ENCODE measurements at places on chromosomes 7 and 10.
A peak's percentile ranks its signal among the peaks of the same experiment; 100 is the strongest.

- no peak for DNase-seq
Observed at GRCh38 chr7:96287132-96287531, 34.8 kb downstream of the SLC25A13 start.

GRCh38 chr10:121539786-121540185 is 58.5 kb downstream of the FGFR2 start:
- DNase-seq: no peak

DNA sequence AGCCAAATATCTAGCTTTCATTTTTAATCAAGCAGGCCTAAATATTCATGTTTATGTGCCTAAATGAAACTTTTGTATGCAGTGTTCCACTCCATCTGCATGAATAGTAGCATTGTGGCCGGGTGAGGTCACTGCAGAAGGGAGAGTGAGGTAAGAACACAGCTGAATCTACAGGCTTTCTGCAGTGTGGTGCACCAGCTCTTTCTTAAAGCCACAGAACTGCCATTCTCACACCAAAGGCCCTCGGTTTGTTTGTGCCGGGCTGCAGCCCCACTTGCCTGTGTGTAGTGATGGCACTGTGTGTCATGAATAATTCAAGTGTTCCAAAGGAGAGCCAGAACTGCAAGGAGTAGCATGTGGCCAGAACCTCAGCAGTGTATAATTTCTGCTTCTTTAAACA is 204.1 kb downstream of the TRIL start:
- DNase-seq: no peak

- DNase-seq: no peak
Observed at GRCh38 chr7:55965805-55966421, 1.5 kb downstream of the NIPSNAP2 start.

DNA sequence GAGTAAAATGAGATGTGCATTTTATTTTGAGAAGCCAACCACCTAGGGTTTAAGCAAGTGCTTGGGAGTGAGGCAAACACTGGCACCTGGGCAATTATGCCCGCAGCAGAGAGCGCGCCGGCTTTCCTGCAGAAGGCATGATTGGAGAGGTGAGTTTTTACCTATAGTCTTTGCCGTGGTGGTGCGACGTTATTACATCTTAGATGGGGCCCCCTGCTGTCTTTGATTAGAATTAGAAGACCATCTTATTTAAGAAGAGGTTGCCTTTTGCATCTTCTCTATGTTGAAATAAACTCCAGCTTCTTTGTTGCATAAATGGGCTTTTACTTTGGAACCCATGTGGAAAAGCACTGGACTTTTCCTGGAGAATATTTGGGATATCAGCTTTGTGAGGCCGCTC is 409.5 kb downstream of the GLRX3 start:
- DNase-seq: no peak

DNA sequence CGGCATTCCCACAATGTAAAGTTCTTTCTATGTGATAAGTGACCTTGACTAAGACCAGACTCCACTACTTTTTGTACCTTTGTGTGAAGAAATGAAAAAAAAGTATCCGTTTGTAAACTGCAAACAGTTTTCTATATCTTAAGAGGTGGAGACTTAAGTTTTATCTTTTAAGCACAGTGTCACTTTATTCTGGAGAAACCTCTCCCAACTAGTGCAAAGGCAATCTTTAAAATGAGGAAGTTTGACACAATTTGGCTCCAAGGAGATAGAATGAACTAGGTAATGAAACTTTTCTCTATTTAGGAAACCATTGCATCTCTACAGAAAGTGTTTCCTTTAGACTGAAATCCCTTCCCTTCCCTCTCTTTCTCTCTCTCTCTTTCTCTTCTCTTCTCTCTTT is 122.9 kb downstream of the SAMD9 start:
- no peak for DNase-seq

DNA sequence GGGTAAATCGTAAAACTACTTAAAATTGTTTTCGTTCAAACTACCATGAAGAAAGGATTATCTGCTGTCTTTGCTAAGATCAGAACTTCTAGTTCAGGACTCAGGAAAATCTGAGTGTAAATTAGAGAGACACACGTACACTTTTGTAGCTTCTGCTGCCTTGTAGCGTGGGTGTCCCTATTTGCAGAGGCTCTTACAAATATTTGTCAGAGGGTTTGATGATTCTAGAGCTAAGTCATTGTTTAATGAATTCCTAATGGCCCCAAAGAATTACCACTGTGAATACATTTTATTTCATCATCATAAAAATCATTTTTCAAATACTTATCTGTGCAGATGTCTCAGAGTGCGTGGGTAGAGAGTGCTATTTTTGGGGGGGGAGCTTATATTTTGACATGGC is 314.9 kb downstream of the LRMDA start:
- no peak for DNase-seq

GRCh38 chr10:104424719-104425118 is 71.1 kb downstream of the CFAP58 start:
- DNase-seq: no peak

- DNase-seq: no peak
Observed at GRCh38 chr7:122136639-122137245, 7.3 kb downstream of the AASS start.

- no peak for DNase-seq
Observed at GRCh38 chr10:101905251-101905650, 61.7 kb upstream of the KCNIP2 start.

DNA sequence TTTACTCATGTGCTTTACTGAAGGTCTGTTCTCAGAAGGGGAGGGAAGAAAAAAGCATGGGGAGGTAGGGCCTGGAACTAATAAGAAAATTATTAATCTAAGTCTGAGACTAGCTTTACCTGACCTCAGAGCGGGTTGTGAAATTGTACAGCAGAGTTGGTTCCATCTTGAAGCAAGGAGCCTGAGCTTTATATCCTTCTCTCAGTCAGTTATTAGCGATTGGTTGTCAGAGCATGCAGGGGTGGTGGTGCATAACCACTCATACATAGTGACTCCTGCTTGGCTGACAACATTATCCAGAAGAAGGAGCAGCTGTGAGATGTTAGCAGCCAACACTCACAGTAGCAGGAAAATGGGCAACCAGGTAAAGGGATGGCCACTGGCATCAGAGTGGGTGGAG is 976.3 kb upstream of the LRRTM3 start:
- no peak for DNase-seq

DNA sequence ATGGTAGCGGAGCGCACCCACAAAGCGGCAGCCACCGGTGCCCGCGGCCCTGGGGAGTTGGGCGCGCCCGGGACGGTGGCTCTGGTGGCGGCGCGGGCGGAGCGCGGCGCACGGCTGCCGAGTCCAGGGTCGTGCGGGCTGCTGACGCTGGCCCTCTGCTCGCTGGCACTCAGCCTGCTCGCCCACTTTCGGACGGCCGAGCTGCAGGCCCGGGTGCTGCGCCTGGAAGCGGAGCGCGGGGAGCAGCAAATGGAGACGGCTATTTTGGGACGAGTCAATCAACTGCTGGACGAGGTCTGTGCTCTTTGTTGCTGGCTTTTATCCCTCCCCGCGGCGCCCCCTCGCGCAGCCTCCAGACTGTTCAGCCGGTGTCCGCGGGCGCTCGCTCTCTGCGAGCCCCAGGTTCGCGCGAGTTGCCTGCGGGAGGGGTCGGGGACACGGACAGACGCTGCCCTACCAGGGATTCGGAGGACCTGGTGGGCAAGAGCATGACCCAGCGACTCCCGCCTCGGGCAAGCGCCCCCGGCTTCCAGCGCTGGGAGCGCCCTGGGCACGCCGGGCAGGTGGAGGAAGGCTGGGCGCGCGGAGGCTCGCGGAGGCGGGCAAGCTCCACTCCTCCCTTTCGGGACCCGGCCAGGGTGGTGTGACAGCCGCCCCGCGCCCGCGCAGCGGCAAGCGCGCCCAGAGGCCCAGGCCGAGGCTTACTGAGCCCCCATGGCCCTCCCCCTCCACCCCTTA is 887 bp downstream of the COL13A1 start:
- no peak for DNase-seq

- no peak for DNase-seq
Observed at GRCh38 chr7:151705636-151706276, 171.2 kb downstream of the PRKAG2 start.

GRCh38 chr7:153444641-153445040 is 607.6 kb upstream of the DPP6 start:
- no peak for DNase-seq

GRCh38 chr10:78211561-78212051 is 177.9 kb downstream of the RPS24 start:
- no peak for DNase-seq

- no peak for DNase-seq
Observed at GRCh38 chr10:594584-595270, 94.7 kb downstream of the DIP2C start.

- DNase-seq: no peak
Observed at GRCh38 chr7:27169658-27170425, 4.3 kb downstream of the HOXA10 start.

GRCh38 chr7:18520450-18521235 is 25.1 kb downstream of the HDAC9 start:
- no peak for DNase-seq

DNA sequence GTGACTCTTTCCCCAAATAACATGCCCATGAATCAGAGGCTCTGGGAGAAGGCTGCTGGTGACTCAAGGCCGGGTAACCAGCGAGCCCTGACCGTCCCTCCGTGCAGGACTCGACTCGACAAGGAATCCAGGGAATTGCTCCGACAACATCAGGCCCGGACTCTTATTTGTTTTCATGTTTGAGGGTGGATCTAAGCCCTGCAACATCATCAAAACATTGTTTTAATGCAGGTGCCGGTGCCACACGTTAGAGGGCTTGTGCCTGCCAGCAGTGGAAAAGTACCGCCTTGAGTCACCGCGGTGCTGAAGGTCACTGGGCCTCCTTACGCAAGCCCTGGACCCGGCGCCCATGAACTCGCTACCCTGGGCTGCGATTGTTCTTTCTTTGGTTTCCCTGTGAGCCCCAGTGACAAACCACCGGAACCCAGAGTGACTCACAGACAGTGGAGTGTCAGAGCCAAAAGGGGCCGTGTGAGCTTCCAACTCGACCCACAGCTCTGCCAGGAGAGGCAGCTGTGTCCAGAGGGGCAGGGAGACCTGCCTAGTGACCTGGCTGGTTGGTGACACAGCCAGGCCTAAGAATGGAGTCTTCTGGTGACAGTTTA is 139.4 kb upstream of the SHH start:
- no peak for DNase-seq

- no peak for DNase-seq
Observed at GRCh38 chr10:60849217-60849616, 70.9 kb downstream of the CDK1 start.

- DNase-seq: no peak
Observed at GRCh38 chr10:103621783-103622125, 128.2 kb downstream of the NEURL1 start.

DNA sequence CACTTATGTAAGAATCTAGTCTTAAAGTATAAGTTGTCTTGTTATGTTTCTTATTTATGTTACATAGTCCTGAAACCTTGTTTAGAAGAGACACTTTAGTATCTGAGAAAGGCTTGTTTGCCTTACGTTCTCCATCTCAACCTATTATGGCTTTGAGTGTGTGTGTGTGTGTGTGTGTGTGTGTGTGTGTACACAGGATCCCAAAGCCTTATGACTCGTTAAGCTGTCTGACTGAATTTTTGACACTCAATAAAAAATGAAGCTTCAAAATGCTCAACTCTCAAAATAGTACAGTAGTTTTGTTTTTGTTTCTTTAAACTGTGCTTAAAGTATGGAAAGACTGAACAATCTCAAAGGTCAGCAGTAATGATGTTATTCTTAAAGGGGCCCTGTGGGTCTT is 18.0 kb downstream of the CALU start:
- no peak for DNase-seq

- DNase-seq: no peak
Observed at GRCh38 chr10:117165538-117166417, 27.7 kb upstream of the VAX1 start.

DNA sequence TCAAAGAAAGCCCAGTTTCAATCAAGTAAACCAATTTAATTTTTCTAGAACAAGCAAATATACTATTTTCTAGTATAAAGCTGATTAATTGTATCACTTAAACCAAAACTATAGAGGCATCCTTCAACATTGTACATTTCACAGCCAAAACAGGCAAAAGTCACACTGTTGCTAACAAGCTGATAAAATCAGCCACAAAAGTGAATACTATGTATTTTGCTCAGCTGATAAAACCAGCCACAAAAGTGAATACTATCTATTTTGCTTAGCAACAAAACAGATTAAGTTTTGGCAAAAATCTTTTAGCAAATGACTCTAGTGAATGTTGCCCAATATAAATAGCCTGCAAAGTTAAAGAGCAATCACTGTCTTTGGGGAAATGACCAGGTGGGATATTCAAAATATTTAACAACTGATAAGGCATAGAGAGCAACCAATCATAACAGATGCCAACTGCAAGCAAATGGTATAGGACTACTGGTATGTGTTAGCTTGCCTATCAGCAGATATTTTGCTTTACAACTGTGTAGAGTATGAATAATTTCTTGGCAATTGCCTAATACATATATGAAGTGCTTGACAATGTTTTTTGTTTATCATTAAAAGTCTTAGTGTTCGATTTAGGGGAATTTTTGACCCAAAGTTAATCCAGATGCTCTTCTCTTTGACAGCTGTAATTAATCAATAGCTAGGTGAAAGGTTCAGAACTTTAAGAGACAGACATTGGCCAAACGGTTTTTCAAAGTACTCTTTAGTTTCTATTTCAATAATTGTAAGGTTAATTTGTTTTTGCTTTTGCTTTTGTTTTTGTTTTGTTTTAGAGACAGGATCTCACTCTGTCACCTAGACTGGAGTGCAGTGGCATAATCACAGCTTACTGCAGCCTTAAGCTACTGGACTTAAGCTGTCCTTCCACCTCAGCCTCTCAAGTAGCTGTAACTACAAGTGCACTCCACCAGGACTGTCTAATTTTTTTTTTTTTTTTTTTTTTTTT is 44.4 kb upstream of the SP4 start:
- DNase-seq: peak; percentile 57

DNA sequence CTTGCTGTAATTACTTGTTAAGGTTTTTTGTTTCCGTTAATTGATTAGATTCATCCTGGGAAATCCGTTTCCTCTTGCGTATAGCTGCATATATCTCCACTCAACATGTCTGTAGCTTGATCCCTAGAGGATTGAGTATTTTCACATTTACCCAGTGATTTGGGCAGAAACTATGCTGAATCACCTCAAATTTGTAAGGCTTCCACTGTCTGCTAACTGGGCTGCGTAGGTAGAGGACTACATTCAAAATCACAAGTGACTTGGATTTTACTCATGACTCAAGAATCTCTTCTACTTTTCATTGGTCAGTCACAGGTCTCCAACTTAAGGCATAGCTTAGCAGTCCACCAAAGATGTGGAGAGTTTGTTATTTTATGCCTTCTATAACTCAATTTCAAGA is 141.8 kb downstream of the POLR1F start:
- DNase-seq: no peak

All from CD4-positive, alpha-beta T cell treated with Interleukin-4 for 4 hours (primary cell).